ENCODE measurements at places on chromosomes 2 and 18. TPM values are rescaled to one million over a fixed set of nuclear protein-coding genes. Genes with fewer than 3 reads are reported as not detected.

- no peaks in the 10 kb centered on the region for H3K36me3 ChIP-seq
- H3K27me3 ChIP-seq: no peaks in the 10 kb centered on the region
- H3K27ac ChIP-seq: no peak overlapping the region
- H3K4me1 ChIP-seq: 0 out of 2 replicates have a peak, but pooled peaks cover 3% of the 10 kb centered on the region
These were observed 409.8 kb downstream of the GPD2 start for GRCh38 chr2:156845806-156846558.

GRCh38 chr2:86646865-86647264 lies 23.2 kb upstream of the RNF103 start:
- no peaks in the 10 kb centered on the region for H3K27me3 ChIP-seq
- DNase-seq: no peak
- no peak overlapping the region for H3K27ac ChIP-seq
- no peaks in the 10 kb centered on the region for H3K4me1 ChIP-seq
- no peak overlapping the region for H3K4me3 ChIP-seq
- H3K36me3 ChIP-seq: no peaks in the 10 kb centered on the region

DNA sequence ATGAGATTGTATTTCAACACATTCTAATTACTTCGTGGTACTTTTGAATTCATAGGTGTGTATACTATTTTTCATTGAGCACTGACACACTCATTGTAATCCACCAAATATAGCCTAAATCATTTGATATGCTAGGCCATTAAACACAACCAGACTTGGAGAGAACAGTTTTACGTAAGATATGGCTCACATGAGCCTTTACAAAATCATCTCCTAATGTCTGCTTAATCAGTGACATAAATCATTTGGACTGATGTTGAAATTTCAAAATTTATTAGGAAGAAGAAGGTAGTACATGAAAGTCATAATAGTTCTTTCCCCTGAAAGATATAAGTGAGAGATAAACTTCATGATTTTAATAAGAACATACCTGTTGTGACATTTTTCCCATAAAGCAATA lies 550.2 kb upstream of the LINC00305 start:
- H3K4me1 ChIP-seq: no peaks in the 10 kb centered on the region
- DNase-seq: no peak
- no peaks in the 10 kb centered on the region for H3K36me3 ChIP-seq
- no peaks in the 10 kb centered on the region for H3K27me3 ChIP-seq
- no peak overlapping the region for H3K27ac ChIP-seq
- no peak overlapping the region for H3K4me3 ChIP-seq

GRCh38 chr2:119775102-119775501 lies 15.4 kb downstream of the PTPN4 start:
- H3K4me1 ChIP-seq: no peaks in the 10 kb centered on the region
- H3K27me3 ChIP-seq: no peaks in the 10 kb centered on the region
- no peaks in the 10 kb centered on the region for H3K36me3 ChIP-seq
- DNase-seq: no peak
- no peak overlapping the region for H3K27ac ChIP-seq

DNA sequence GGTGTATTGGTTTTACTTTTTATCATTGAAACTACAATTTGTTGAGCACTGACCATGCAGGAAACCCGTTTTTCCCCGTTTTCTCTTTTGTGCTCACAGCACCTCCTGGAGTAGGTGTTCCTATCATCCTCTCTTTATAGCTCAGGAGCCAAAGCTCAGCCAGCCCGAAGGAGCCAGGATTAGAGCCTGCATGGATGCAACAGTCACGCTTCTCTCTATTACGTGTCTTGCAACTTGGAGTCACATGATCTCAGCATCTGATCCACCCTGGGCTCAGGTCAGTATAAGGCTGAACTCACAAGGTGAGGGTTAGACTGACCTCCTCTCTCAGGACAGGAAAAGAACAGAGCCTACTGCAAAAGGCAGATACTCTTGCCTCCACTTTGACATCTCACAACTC lies 150.5 kb downstream of the MBP start:
- H3K27me3 ChIP-seq: no peaks in the 10 kb centered on the region
- H3K36me3 ChIP-seq: no peaks in the 10 kb centered on the region

DNA sequence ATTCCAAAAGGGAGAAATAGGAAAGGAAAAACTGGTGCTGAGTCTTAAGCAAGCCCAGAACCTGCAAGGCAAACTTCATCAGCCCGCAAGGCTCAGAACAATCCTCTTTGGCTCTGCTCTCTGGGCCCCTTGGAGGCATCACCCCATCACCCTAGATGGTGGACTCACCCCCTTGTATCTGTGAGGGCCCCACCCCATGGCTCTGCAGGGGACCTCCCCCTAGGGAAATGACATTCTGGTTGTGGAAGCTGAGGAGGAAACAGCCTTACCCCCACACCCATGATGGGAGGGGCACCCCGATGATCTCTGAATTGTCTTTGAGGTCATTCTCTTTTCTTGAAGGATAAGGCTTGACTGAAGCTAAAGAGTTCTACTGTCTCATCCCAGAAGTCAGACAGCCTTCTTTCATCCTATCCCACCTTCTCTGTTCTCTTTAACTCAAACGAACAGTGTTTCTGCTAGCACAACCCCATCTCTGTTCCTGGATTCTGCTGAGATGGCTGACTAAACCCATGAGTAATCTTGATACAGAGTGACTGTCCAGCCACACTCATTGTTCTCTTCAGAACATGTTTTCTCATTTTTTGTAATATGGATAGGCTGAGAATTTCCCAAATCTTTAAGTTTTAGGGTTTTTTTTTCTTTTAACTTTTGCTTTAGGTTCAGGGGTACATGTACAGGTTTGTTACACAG lies 492.1 kb upstream of the MYT1L start:
- no peak overlapping the region for H3K27ac ChIP-seq
- peak; percentile 5 for DNase-seq
- no peak overlapping the region for H3K4me3 ChIP-seq
- no peaks in the 10 kb centered on the region for H3K27me3 ChIP-seq
- no peaks in the 10 kb centered on the region for H3K36me3 ChIP-seq

DNA sequence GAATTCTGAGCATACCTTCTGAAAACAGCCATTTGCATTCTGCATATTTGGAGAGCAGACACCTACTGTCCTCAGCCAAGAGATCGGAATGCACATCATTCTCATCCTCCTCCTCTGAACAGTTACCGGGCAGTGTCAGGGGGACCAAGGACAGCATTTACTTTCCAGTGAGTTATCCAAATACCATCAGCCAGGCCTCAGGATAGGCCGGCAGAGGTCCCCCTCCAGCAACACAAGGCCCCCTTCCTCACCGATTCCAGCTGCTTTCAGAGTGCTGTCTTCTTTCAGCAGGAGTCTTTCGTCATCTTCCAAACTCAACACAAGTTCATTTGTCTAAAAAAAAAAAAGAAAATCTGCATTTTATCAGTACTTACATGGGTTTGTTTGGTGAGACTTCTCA lies 55.3 kb downstream of the C2orf76 start:
- H3K36me3 ChIP-seq: no peaks in the 10 kb centered on the region
- no peak overlapping the region for H3K27ac ChIP-seq
- H3K4me1 ChIP-seq: no peaks in the 10 kb centered on the region
- H3K27me3 ChIP-seq: no peaks in the 10 kb centered on the region
- DNase-seq: no peak

The KDSR gene
- 25.7 TPM for total RNA-seq

The CFC1B gene
- not detected for total RNA-seq

The G6PC2 gene
- total RNA-seq: not detected

The SERPINB2 gene
- 0.74 TPM for total RNA-seq
